ENCODE measurements at places on chromosomes 7 and 10.

- no peak for DNase-seq
Measured at GRCh38 chr7:154720016-154720415, 282.9 kb downstream of the PAXIP1 start.

DNA sequence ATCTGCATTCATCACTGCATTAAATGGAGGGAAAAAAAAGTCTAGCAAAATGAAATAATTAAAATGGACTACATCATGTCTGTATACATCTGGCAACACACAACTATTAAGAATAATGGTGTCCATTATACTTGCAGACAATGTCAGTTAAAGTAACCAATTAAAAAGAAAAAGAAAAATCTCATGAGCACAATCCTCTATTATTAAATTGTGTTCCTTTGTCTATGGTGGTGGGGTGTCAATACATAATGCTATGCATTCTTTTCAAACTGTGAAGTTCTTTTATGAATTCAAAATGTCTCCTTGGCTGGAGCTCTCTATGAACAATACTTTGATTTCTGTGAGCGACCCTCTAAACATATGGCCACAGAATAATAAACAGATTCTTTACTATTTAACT lies 63.5 kb downstream of the NRP1 start:
- no peak for DNase-seq

DNA sequence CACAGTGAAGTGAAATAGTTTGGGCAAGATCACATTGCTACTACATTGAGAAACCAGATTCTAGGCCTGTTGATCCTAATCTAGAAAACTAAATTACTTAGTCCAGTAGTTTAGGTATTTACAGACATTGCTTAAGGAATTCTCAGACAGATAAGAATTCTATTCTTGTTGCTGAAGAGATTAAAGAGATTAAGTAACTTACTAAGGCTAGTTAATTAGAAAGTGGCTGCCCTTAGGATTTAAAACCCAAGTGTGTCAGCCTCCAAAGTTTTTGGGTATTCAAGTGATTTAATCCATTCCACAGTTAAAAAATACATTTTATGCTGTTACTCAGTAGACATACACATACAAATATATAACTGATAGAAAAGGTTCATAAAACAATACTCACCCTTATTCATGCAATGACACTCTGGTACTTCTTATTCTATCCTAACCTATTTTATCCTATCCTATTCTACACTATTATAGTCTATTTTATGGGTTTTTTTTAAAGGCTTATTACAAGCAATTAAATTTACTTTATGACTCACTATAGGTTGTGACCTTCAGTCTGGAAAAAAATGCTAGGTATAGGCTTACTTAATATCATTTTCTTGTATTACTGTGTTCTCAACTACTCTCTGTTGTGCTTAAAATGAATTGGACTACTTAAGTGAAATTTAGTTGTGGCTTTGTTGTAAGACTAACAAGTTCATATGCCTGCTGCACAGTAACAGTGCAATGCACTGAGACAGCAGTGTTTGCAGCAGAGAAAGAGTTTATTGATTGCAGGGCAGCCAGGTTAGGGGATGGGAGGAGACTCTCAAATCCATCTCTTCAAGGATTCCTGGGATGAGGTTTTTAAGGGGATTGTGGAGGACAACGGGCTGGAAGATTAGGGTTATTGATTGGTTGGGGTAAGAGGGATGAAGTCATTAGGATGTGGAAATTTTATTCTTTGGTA lies 10.7 kb downstream of the SPAM1 start:
- peak; percentile 1 for DNase-seq

- DNase-seq = no peak
Measured at GRCh38 chr10:124963866-124964720, 22.2 kb downstream of the ZRANB1 start.

- DNase-seq = no peak
Measured at GRCh38 chr10:28929942-28930341, 252.6 kb downstream of the BAMBI start.

- no peak for DNase-seq
Measured at GRCh38 chr7:98982686-98983085, 104.4 kb downstream of the TRRAP start.

- DNase-seq = no peak
Measured at GRCh38 chr10:1524540-1524939, 212.8 kb downstream of the ADARB2 start.

DNA sequence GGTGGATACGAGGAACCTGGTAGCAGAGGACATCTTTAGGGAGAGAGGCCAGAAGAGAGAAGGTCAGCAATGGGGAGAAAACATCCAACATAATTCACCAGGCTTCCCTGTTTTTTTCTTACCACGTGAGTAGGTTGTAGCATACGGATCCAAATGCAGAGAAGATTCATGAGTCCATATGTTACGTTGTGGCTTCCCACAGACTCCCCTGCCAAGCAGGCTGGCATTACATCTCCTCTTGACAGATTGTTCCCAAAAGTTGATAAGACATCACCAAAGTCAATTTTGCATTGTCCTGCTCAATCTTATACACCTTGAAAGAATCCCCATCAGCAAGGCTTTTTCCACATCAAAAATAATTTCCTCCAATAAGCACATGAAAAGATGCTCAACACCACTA lies 39.7 kb downstream of the DRGX start:
- DNase-seq = no peak

GRCh38 chr10:112955582-112956421 lies 5.8 kb downstream of the TCF7L2 start:
- DNase-seq = peak; percentile 76

DNA sequence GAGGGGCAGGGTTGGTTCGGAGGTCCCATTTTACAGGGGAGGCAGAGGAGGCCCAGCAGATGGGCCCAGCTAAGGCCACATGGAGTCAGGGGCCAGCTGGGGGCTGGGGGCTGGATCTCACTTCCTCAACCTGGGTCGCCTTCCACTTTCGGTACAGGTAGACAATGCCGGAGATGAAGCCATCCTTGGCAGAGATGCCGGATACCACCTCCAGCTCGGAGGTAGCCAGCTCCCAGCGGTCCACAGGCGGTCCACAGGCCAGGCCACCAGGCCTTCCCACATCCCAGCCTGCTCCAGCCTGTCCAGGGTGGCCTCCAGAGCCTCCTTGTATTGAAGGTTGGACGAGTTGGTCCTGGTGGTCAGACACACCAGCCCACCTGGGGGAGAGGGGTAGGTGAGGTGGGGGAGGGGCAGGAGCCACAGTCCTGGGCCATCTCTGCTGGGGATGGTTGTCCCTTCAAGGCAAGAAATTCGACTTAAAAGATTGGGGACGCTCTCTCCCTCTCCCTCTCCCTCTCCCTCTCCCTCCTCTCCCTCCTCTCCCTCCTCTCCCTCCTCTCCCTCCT lies 3.9 kb downstream of the CLDN4 start:
- DNase-seq = no peak

- no peak for DNase-seq
Measured at GRCh38 chr10:30285970-30286369, 63.1 kb downstream of the MTPAP start.

GRCh38 chr10:115052728-115053127 lies 40.4 kb upstream of the ATRNL1 start:
- DNase-seq = no peak

GRCh38 chr7:92973974-92974373 lies 137.6 kb upstream of the CDK6 start:
- DNase-seq = peak; percentile 48

- DNase-seq = no peak
Measured at GRCh38 chr7:47885309-47885986, 62.8 kb downstream of the PKD1L1 start.

DNA sequence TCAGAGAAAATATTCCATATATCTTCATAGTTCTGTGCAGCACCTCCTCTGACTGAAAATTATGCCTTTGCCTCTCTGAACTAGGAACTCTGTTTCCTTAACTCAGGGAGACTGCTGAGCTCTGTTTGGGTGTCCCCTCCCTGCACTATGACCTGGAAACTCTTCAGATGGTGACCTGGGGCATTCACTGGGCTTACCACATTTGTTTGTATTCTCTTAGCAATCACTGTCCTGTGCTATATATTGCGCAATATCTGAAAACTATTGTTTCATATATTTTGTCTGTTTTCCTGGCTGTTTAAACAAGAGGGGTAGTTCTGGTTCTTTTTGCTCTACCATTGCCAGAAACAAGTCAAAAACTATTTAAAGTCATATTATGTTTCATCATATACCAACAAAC lies 181.8 kb upstream of the KIAA1217 start:
- peak; percentile 3 for DNase-seq

- peak; percentile 21 for DNase-seq
Measured at GRCh38 chr10:15627617-15628196, 92.0 kb downstream of the ITGA8 start.

GRCh38 chr7:71982851-71983250 lies 429.3 kb downstream of the CALN1 start:
- DNase-seq = no peak

DNA sequence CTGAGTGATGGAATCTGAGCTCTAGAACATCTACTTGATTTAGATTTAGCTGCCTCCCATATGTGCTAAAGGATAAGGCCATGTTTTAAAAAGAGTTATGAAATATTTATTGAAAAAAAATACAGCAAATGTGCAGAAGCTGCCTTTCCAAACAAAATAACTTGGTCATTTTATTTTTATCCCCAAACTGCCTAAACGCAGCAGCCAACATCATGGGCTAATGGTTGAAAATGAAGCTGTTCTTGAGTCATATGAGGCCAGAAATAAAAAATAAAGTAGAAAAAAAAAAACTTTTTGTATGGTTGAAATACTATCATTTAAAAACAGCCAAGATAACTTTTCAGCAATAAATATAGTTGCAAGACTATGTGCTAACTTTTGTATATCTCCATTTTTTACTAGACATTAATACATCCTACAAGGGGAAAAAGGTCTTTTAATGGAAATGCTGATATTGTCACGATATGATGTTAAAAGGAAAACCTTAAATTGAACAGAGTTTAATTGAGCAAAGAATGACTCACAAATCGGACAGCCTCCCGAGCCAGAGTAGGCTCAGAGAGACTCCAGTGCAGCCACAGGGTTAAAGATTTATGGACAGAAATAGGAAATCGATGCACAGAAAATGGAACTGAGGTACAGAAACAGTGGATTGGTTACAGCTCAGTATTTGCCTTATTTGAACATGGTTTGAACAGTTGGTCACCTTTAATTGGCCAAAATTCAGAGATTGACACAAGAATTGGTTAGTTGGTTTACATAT lies 305.8 kb downstream of the MDFIC start:
- no peak for DNase-seq

GRCh38 chr7:127666602-127667001 lies 14.6 kb downstream of the SND1 start:
- no peak for DNase-seq

- no peak for DNase-seq
Measured at GRCh38 chr7:27992755-27993493, 187.7 kb downstream of the JAZF1 start.

DNA sequence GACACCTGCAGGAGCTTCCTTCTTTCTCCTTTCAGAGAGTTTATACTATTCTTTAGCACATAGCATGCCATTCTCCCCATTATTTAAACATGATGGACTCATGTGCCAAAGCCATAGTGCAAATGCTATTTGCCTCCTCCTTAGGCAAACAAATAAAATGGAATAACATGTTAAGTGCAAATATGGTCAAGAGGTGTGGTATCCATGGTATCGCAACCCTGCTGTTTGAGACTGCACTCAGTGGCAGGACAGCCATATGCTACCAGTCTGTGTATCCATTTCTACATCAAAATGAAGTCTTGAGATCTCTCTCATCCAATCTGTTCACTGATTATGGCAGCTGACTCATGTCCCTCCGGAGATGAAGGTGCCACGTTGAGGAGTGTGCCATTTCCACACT lies 22.8 kb downstream of the HEPACAM2 start:
- no peak for DNase-seq

- no peak for DNase-seq
Measured at GRCh38 chr7:15490291-15490690, 71.5 kb downstream of the AGMO start.

- DNase-seq = peak; percentile 99
Measured at GRCh38 chr7:16739863-16740622, 13.5 kb upstream of the TSPAN13 start.

DNA sequence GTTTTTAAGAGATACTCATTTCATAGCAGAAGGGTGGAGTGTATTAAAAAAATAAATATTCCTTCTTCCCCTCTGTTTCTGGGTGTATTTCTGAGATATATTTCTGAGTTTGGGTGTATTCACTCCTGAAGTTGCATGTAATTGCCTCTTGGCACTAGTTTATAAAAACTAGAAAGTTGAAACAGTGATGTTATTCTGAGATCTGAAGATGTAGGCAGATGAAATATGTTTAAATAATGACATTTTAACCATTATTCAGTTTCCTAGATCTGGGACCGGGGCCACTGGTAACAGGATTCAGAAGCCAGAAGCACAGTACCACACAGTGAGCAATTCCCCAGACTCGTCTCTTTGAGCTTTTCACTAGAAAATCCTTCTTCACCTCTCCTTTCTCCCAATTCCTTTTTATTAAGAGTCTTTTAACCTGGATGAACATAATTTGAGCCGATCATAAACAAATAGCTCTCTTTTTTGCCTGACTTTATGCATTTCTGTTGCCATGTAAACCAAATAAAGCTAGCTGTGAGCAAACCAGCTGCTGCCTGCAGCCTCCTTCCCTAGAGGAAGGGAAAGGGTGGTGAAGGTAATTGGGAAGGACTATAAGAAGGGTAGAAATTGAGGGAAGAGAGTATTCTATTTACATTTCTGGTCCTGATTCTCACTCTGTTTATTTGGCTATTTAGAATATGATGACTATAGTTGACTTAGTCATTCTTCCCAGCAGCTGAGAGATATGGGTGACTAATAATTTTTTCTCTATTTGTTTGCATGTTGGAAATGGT lies 101.8 kb upstream of the STRIP2 start:
- peak; percentile 60 for DNase-seq

DNA sequence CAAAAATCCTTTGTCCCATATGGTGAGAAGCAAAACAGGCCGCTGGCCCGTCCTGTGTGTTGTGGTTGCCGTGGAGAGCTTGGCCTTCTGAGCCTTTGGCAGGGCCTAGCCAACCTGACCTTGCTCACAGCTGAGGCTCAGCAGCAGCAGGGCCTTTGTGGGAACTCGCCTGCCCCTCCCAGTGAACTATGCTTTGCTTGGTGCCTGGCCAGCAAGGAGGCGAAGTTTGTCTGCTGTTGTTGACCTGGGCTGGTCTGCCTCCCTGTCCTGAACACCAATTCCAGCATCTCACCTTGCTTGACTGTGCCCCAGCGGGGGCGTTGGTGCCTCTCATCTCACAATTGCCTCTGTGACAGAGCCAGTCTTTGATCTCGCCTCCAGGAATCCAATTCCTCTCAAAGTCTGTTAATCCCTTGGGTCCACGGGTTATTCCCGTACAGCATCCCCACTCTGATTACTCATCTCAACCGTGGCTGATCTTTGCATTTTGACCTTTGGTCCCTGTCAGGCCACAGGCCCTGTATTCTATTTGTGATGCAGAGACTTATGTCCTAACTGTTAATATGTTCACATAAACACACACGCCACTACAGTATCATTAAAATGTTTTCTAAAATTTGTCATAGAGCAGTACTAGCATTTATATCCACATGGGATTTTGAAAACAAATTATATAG lies 22.6 kb downstream of the EPDR1 start:
- DNase-seq = no peak

- no peak for DNase-seq
Measured at GRCh38 chr7:95951997-95952795, 179.8 kb downstream of the DYNC1I1 start.

All from amniotic epithelial cell (primary cell).